ENCODE measurements at places on chromosomes 7 and 10. TPM values are rescaled to one million over a fixed set of nuclear protein-coding genes. Genes with fewer than 3 reads are reported as not detected.

The ZNF248 gene
- 10.4 TPM for total RNA-seq

DNA sequence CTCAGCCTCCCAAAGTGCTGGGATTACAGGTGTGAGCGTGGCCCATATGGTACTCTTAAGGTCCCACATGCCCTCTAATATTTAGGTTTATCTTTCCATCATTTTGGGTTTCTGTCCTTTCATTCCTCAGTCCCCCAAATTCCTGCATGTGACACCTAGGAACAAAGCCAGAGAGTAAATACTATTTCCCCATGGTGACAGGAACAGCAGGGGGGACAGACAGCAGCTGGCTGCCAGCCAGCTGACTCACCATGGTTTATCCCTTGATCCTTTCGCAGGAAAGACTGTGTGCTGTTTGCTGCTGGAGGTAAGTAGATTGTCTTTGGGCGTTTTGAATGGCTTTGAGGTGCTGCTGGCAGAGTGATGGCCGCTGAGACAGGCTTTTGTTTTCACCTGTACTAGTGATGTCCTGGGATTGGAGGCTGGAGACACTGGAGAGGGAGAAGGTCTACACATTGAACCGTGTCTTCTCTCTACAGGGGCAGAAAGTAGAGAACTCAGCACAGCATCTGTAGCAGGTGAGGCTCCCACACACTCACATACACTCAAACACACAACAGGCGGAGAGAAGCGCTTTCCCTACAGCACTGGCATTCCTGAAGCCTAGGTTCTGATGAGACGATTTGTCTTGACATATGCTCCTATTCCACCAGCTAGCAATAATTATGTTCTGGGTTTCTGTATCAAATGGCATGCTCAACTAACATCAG lies 83.7 kb upstream of the EFCAB10 start:
- no peaks in the 10 kb centered on the region for H3K27me3 ChIP-seq
- no peak for DNase-seq
- H3K4me1 ChIP-seq: no peaks in the 10 kb centered on the region
- no peak overlapping the region for H3K27ac ChIP-seq
- peaks cover 44% of the 10 kb centered on the region for H3K36me3 ChIP-seq

The IL6 gene
- total RNA-seq: not detected

- H3K36me3 ChIP-seq: no peaks in the 10 kb centered on the region
- H3K27ac ChIP-seq: no peak overlapping the region
- H3K4me1 ChIP-seq: no peaks in the 10 kb centered on the region
- H3K4me3 ChIP-seq: no peak overlapping the region
- DNase-seq: no peak
Measured at GRCh38 chr10:115992236-115992986, 280.6 kb downstream of the GFRA1 start.

GRCh38 chr7:81120111-81120510 lies 201.3 kb upstream of the SEMA3C start:
- no peak for DNase-seq
- H3K27ac ChIP-seq: no peak overlapping the region
- H3K4me3 ChIP-seq: no peak overlapping the region
- H3K4me1 ChIP-seq: no peaks in the 10 kb centered on the region

The TET1 gene
- 1.9 TPM for total RNA-seq

GRCh38 chr7:30829471-30829870 lies 58.3 kb downstream of the MINDY4 start:
- no peaks in the 10 kb centered on the region for H3K27me3 ChIP-seq
- no peaks in the 10 kb centered on the region for H3K4me1 ChIP-seq
- no peaks in the 10 kb centered on the region for H3K36me3 ChIP-seq
- no peak for DNase-seq
